ENCODE measurements at places on chromosomes 3 and 15.

- DNase-seq, result no peak
Measured at GRCh38 chr15:80489030-80489594, 84.9 kb downstream of the ARNT2 start.

DNA sequence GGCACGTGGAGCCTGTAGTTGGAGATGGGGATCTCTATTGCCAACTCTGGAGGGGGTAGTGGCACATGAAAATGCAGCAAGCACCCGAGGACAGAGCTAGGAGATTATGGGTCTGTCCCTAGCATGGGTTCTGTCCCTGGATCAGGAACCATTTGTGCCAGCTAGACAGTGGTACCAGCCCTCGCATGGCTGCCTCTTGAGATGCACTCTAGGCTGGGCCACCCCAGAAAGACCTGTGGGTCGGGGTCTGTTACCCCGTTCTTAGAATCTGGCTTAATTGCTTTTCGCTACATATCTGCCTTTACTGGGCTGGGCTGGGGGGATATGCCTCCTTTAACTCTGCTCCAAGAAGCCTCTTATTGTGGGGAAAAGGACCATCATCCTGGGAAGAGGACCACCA, 54.5 kb downstream of the EPHB1 start:
- no peak for DNase-seq

GRCh38 chr3:12828751-12829150, 12.6 kb downstream of the RPL32 start:
- no peak for DNase-seq

- DNase-seq, result no peak
Measured at GRCh38 chr15:52710708-52711389, 31.7 kb upstream of the ATOSA start.

DNA sequence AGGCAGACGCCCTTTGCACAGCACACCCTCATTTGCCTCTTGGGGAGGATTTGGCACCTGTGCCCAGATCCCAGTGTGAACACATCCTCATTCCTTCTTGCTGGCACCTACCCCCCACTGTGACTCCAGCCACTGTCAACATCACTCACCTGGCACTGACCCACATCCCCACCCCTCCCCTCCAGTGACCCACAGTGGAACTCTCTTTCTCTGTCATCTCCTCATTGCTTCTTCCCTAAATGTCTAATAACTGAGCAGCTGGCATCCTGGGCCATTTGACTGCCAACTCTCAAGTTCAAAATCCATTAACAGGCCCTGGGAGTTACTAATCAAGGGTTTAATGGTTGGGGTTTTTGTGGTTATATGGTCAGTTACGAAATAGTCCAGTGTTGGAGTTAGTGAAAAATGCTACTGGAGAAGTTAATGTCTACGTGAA, 14.4 kb downstream of the SNAPC5 start:
- DNase-seq, result peak; percentile 14

- DNase-seq, result no peak
Measured at GRCh38 chr3:66432767-66433521, 67.9 kb downstream of the LRIG1 start.
